ENCODE measurements at places on chromosomes 6 and 20.

DNA sequence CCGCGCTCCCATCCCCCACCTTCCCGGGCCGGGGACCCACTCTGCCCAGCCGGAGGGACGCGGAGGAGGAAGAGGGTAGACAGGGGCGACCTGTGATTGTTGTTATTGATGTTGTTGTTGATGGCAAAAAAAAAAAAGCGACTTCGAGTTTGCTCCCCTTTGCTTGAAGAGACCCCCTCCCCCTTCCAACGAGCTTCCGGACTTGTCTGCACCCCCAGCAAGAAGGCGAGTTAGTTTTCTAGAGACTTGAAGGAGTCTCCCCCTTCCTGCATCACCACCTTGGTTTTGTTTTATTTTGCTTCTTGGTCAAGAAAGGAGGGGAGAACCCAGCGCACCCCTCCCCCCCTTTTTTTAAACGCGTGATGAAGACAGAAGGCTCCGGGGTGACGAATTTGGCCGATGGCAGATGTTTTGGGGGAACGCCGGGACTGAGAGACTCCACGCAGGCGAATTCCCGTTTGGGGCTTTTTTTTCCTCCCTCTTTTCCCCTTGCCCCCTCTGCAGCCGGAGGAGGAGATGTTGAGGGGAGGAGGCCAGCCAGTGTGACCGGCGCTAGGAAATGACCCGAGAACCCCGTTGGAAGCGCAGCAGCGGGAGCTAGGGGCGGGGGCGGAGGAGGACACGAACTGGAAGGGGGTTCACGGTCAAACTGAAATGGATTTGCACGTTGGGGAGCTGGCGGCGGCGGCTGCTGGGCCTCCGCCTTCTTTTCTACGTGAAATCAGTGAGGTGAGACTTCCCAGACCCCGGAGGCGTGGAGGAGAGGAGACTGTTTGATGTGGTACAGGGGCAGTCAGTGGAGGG, 2.8 kb downstream of the SOX4 start:
- DNase-seq = peak; percentile 67

DNA sequence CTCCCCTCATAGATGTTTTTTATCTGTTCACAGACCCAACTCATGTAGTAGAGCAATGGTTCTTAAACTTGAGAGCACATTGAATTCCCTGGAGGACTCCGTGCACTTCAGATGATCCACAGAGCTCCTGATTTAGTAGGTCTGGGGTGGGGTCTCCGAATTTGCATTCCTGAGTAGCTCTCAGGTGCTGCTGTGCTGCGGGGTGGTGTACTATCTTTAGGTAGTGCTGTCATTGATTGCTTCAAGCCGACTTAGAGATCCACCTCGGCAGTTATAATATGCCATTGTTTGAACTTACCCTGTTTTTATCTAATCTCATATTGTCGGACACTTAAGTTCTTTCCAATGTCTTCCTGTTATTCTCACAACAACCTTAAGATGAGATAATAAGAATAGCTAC, 45.0 kb downstream of the BMP2 start:
- no peak for DNase-seq

DNA sequence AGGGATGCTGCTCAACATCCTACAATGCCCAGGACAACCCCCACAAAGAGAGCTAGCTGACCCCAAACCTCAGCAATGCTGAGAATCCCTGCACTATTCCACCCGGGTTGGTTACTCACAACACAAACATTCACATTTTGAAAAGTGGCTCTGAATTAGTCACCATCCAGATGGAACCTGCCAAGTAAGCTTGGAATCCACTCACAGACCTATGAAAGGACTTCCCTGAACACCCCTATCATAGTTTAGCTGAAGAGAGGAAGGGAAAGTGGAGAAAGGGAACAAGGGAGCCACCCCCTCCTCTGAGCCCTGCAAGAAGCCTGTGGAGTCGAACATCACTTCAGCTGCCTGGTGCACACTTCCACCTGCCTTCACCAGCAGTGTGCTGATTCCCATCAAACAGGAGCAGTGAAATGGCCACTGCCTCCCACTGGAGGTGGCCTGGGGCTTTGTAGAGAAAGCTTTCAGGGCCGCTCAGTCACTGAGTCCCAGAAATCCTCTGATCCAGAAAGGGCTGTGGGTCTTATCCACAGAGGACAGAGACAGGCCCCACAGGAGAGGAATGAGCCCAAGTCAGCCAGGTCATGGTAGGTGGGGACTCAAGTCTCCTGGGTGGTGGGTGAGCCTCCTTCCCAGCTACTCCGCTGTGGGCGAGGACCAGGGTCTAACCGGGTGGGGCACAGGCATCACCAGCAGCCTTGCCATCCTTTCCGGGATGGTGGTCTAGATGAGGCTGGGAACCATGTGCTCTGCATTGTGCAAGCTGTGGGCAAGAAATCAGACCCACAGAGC, 203.7 kb downstream of the SYNDIG1 start:
- no peak for DNase-seq

- no peak for DNase-seq
Measured at GRCh38 chr6:167270499-167271311, 20.4 kb upstream of the UNC93A start.

DNA sequence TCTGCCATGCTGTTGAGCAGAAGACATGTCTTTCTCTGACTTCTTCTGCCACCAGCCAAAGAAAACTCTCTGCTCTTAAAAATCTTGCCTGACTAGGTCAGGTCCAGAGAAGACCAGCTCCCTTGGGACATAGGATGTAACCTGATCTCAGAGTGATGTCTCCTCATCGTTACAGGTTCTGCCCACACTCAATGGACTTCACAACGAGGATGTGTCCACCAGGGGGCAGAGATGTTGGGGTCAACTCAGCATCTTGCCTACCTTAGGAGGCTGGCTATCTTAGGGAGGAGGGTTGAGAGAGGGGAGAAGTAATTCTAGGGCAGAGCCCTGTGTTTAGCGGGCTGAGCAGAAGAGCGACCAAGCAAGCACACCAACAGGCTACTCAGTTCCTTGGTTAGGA, 207.6 kb upstream of the CDH4 start:
- DNase-seq = no peak

DNA sequence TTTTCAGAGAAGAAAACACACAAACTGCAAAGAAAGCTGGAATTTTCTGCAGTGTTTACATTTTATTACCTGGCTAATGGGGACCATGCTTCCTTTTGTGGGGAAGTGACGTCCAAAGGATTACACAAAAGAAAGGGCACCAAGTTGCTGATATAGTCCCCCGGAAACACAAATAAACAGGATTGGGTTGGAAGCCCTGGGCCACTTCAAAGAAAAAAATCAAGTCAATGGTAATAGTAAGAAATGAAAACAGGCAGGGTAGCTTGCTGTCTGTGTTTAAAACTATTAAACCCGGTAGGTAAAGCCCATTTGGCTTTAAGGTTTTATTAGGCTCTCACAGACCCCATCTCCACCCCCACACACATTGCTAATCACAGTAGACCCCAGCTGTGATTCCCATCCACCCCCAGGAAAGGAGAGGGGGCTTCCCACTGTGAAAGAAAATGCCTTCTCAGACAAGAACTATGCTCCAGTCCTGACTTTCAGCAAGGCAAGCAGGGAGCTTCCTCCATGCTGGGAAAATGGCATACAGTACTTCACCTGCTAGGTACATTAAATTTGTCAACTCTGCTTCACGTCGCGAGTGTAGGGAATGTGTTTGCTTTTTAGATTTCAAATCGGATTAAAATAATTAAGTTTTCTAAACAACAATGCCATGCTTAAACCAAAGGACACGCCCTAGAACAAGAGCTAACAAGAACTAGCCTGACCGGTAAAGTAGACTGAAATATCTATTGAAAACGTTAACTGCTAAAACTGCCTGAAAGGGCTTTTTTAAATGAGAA, 1.1 kb downstream of the PERP start:
- DNase-seq = no peak

DNA sequence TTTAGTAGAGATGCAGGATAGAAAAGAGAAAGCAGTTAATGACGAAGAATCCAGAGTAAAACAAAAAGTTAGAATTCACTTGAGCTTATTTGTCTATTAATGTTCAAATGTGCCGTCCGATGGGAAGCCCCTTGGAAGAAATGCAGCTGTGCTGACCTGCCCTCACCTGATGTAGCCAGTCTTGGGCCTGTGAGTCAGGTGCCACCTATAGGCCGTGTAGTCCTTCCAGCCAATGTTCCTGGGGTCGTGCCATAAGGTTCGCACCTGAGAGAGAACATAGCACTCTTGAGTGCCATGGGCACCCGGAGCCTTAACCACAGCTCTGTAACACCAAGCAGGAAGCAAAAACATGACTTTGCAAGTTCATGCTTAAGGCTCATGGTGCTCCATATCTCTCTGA, 32.4 kb downstream of the THBS2 start:
- DNase-seq = no peak

DNA sequence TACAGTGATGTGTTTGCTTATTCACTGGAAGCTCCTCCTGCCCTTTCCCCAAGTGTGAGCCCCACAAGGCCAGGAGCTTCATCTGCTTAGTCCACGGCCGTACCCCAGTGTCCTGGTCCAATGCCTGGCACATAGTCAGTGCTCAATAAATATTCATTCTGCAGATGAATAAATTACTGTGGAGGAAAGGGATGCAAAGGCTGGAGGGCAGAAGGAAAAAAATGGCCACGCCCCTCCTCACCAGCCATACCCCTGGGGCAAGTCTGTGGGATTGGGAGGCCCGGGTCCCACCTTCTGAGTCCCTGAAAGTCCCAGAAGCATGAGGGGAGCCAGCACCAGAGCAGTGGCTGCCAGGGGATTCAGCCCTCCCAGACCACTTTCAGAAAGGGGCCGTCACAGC, 65.5 kb downstream of the GRM4 start:
- no peak for DNase-seq
